Bone marrow (tissue), 2 donors: ENCODE measurements at places on chromosomes 11 and 22.
A peak's percentile ranks its signal among the peaks of the same experiment; 100 is the strongest.

DNA sequence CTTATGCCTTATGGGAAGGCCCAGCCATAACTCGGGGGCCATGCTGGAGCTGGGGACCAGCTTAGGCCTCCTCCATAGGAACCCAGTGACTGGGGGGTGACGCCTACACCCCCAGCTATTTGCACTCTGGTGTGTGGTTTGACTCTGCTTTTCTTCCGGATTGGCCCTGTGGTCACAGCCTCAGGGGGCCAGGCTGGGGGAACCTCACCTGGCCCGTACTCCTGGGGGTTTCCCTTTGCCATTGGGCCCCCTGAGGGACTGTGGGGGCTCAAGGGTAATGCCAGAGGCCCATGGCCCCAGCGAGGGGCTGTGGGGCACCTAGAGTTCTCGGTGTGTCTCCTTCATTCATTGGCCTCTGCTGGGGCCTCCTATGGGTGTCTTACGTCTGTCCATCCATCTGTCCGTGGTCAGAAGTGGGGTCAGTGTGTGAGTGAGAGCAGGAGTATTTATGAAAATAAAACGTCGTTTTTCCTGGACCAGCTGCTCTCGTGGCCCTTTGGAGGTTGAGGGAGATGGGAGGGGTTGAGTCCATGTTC lies 6.3 kb upstream of the SH3BP1 start:
- DNase-seq, result peak; percentile 44

DNA sequence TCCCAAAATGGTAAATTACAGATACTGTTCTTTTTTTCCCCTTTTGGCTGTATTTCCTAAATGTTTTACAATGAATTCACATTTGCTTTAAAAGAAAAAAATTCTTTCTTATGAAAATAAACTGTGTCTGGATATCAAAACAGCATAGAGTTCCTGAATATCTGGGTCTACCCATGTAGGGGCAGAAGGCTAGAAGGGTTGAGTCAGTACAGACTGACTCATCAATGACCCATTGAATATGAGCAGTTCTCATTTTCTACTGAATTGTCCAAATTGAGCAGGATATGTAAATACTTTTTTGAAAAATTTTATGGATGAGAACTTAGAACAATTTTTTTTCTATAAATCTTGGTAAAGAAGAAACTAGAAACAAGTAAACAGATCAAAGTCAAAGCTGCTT lies 16.3 kb upstream of the C11orf87 start:
- no peak for DNase-seq

- DNase-seq, result no peak
Observed at GRCh38 chr22:39994566-39995392, at the start of gene FAM83F. TSS of gene FAM83F (plus strand) at chr22:39994954. CDS start at chr22:39995043, 89 bp downstream.

DNA sequence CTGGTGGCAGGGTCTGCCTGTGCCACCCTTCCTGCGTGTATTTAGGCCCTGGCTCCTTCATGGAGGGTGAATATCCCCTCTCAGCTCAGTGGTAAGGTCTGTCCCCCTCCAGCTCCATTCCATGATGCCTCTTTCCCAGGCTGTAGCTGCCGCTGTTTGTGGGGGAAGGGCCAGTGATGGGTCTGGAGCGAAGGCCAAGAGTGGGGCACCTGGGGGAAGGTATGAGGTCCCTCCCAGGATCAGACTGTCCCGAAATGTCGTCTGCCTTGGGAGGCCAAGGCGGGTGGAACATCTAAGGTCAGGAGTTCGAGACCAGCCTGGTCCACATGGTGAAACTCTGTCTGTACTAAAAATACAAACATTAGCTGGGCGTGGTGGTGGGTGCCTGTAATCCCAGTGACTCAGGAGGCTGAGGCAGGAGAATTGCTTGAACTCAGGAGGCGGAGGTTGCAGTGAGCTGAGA lies 1.1 kb downstream of the CD151 start:
- no peak for DNase-seq

- no peak for DNase-seq
Observed at GRCh38 chr22:48536541-48537342, 1290.9 kb downstream of the BRD1 start.

DNA sequence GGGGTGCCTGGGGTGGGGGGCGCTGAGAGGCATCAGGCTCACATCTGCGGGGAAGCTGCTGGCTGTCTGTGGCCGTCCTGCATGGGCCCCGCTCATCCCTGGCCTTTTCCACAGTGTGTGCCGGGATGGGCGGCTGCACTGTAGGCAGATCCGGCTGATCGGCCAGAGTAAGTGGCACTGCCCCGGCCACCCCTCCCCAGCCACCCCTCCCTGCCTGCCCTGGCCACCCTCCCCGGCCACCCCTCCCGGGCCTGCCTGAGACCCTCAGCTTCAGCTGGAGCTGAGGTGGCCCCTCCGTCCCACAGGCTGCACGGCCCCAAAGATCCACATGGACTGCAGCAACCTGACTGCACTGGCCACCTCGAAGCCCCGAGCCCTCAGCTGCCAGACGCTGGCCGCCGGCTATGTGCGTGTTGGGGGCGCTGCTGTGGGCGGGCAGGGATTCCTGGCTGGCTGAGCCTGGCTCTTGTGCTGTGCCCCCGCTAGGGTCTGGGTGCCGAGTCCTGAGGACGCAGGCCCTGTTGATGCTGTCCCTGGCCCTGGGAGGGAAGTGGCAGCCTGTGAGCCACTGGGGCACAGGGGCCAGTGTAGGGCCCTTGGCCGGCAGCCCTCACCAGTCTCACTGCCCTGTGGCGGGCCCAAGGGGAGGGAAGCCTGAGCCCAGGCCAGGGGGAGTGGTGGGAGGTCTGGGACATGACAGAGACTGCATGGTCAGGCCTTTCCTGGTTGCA lies 10.9 kb downstream of the MUC2 start:
- no peak for DNase-seq

DNA sequence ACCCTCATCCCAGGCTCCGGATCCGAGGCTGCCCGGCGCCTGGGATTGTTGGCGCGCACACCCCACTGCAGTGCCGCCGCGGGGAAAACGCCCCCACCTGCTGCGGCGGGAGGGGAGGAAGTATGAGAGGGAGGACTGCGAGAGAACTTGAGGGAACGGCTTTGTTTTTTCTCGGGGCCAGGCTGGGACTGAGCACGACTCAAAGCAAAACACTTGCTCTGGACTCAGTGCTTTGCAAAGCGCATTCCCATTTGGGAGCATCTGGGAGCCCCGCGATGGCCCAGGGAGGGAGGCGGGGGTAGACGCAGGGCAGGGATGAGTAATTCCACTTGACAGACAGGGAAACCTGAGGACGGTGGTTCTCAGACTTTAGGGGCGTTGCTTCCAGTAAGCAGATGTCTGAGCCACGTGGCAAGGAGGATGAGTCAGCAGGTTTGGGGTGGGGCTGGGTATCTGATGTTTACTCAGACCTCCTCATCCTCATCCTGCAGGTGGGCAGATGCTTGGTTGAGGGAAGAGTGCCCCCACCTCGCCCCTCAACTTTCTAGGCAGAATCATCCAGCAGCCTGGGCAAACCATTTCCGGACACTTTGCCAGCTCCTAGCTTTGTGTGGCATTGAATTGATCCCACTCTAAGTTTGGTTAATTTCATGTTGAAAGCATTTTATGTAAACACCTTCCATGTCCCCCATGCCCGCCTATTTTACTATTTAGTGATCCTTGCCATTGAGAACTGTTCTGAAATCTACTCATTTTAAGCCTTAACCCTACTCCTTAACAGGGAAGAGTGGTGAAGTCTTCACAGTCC lies 1.5 kb downstream of the MIAT start:
- peak; percentile 35 for DNase-seq

DNA sequence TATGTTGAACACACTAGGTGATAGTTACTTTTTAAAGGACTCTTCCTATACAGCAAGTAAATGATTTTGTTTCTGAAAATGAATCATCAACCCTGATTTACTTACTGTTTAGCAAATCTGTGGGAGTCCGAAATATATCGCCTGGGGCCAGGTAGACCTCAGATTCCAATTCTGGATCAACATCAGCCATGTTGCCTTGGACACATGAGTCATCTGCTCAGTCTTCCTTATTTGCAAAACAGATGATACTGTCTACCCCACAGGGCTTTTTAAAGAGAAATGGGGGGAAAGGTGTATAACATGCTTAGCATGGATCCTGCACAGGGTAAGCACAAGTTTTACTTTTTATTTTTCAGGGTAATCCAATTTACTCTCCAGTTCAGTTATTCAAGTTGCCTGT lies 324.2 kb downstream of the TENM4 start:
- DNase-seq, result no peak

DNA sequence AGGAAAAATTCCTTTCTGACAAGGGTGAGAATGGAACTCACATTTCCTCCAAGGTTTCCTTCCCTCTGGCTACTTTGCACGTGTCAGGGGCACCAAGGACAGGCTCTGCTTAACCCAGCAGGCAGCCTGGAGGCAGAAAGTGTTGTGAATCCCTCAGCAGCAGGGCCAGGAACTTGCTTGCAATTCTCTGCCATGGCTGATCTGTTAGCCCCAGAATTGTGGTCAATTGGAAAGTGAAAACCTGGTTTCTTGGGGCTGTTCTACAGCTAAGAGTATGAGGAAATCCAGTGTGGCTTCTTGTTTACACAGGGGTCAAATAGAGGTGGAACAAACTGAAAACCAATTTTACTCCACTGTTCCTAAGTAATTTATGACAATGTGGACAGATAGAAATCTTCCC lies 38.3 kb upstream of the CEP295 start:
- no peak for DNase-seq

DNA sequence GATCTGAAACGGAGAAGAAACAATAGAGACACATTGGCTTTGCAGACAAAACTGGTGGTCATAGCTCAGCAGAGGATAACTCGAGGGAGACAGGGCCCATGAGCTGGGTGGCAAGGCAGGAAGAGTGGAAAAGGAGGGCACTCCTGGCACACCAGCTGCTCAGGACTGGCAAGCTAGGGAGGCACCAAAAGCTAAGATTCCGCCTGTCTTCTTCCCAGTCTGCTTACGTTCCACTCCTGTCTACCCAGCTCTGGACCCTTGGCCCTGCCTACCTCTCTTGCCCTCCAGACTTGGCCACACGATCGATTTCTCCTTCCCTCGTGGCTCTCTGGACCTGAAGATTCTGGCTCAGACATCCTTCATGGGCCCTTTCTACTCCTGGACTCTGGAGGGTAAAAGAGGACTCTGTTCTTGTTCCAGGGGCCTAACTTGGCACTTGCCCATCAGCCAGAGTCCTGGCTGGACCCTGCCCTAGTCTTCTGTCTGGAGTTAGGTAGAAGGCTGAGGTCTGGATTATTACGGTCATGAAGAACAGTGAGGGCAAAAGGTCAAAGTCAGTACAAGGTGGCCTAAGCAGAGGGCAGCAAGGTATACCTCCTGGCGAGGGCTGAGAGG lies 115.2 kb upstream of the PITPNB start:
- DNase-seq, result no peak

- no peak for DNase-seq
Observed at GRCh38 chr11:17496406-17496805, 19.8 kb upstream of the ABCC8 start.

- no peak for DNase-seq
Observed at GRCh38 chr11:19508165-19508564, 204.5 kb upstream of the NAV2 start.
